ENCODE measurements at places on chromosomes 3 and 15. TPM values are rescaled to one million over a fixed set of nuclear protein-coding genes. Genes with fewer than 3 reads are reported as not detected.

GRCh38 chr15:42102646-42103235, 8.4 kb upstream of the PLA2G4D start:
- DNase-seq, result no peak

The RETNLB gene
- not detected for total RNA-seq

The MORC1 gene
- total RNA-seq, result not detected

- no peak for DNase-seq
Measured at GRCh38 chr15:72825829-72826228, 42.3 kb upstream of the ADPGK start.

GRCh38 chr3:144900366-144900765, 928.7 kb downstream of the DIPK2A start:
- no peak for DNase-seq

The LRCH3 gene
- 75.8 TPM for total RNA-seq

GRCh38 chr3:149267565-149267964, 45.9 kb upstream of the CP start:
- no peak for DNase-seq

DNA sequence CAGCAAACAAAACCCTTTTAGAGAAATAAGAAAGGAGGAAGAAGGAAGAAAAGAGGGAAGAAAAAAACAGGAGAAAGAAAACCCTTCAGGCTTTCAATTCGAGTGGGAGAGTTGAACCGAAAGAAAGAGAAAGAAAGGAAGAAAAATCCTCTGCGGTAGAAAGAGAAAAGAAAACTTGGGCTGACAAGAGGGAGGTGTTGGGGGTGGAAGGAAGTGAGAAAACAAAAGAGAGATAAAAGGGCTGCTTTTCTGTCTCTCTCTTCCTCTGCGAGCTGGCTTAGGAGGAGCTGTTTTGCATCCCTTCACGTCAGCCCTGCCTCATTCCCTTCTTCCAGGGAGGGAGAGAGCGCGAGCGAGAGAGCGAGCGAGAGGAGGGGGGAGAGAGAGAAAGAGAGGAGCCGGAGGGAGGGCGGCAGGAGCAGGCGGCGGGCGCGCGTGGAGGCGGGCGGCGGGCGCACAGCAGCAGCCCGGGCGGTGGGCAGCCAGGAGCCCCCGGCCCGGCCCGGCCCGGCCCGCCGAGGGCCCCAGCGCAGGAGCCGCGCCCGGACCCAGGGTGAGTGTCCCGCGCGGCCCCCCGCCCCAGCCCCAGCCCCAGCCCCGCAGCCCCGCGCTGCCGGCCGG, at the start of gene ZNF710:
Gene ZNF710 (plus strand): TSS at position 263 of the 621 bp plus-strand sequence. CDS start 65,814 bp downstream, outside the sequence.
- DNase-seq, result no peak

DNA sequence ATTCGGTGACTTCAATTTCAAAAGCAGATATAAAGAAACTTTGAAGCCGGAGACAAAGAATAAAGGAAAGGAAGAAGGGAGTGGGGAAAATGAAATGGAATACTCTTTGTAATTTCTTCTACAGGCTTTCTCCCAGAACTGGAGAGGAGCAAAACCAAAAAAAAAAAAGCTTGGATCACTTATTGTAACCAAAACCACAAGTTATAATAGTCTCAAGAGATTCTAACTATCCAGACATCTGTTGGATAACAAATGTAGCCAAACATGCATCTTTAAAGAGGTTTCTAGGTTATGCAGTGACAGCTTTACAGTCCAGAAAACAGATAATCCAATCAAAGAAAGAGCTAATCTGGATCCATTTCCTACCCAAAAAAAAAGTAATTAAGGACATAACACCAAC, 36.2 kb downstream of the VGLL3 start:
- no peak for DNase-seq

DNA sequence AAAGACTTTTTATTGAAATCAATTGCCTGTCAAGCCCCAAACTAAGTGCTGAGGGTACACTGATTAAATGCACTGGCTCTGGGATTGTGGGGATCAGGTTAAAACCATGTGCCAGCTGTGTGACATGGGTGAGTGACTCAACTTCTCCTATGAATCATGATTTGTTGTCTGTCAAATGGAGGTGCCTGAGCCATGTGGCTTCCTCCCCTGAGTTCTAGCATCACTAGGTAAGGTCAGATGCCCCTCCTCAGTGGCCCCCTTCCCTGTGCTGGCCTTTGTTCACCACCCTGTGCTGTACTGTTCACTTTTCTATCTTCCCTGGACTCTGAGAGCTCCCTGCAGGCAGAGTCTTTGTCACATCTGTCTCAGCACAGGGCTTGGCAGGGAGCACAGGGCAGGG, 43.6 kb upstream of the ATP2B2 start:
- no peak for DNase-seq

- DNase-seq, result no peak
Measured at GRCh38 chr3:73591286-73591800, 33.4 kb downstream of the PDZRN3 start.

GRCh38 chr15:89101302-89102193, 13.3 kb downstream of the ABHD2 start:
- DNase-seq, result peak; percentile 97

- no peak for DNase-seq
Measured at GRCh38 chr3:51945926-51946705, 4.0 kb downstream of the PARP3 start.

DNA sequence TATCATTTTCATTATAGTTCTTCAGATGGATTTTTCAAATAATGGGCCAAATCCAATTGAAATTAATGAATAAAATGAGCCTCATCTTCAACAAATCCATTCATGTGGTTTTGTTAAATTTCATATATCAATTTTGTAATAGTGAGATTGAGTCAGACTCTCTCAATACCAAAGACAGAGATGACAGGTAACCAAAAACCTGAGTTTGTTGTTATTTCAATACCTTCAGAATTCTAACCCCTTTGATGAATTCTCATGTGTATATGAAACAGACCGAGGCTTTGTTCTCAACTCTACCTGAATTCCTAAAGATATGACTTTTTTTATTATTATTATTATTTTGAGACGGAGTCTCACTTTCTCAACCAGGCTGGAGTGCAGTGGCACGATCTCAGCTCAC, 92.8 kb downstream of the FOXP1 start:
- no peak for DNase-seq

Measured in Panc1 (cell line).